ENCODE measurements at places on chromosomes 3 and 15. TPM values are rescaled to one million over a fixed set of nuclear protein-coding genes. Genes with fewer than 3 reads are reported as not detected.

SPATA12 gene
- not detected for total RNA-seq

WWTR1 gene
- 0.27 TPM for total RNA-seq

CNTN4 gene
- total RNA-seq = not detected

ZNF385D gene
- total RNA-seq = not detected

HDAC11 gene
- 2.3 TPM for total RNA-seq

RAB8B gene
- 115 TPM for total RNA-seq

PCOLCE2 gene
- total RNA-seq = not detected

MYLK gene
- total RNA-seq = 0.15 TPM

DNA sequence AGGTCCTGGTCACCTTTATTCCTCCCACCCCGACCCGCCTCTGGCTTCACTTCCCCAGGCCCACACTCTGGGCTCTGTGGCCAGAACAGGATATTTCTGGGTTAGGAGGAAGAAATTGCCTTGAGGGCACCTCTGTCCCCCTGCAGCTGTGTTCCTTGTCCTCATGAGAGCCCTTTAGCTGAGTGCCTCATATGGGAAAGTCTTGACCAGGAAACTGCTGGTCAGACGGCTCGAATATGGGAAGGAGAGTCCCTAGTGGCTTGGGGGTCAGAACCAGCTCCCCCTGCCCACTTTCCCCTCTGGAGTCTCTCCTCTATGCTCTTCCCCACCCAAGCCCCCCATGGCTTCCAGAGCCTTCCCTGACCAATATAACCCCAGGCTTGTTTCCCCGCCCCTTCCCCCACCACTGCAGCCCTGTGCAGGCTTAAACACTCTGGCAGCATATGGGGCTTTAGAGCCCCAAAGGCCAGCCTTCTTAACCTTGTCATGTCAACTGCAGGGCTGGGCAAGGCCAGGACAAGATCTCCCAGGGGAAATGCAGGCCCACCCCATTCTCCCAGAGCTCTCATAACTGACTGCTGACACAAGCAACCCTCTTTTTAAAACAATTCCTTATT lies 36.4 kb downstream of the SEC22C start:
- no peak for DNase-seq
- no peaks in the 10 kb centered on the region for H3K4me1 ChIP-seq
- no peaks in the 10 kb centered on the region for H3K27me3 ChIP-seq
- no peak overlapping the region for H3K27ac ChIP-seq
- H3K4me3 ChIP-seq = no peak overlapping the region
- peaks cover 6% of the 10 kb centered on the region for H3K36me3 ChIP-seq

DNA sequence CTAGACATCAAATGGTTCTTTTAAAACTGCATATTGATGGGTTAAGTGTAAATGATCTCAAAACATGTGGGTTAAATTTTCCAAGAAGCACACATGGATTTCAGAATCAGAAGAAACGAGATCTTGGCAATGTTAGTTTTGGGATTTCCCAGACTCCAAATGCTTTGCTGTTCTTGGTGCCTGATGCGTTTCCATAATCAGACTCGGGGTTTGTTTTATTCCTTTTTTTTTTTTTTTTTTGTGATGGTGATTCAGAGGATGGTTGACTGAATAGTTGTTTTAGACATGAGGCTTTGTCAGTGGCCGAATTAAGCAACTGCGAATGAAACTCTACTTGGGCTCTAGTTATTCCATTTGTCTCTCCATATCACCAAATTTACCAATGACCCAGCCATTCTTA lies 52.2 kb upstream of the FAM98B start:
- H3K36me3 ChIP-seq = no peaks in the 10 kb centered on the region
- no peak overlapping the region for H3K4me3 ChIP-seq
- H3K27me3 ChIP-seq = peaks cover 26% of the 10 kb centered on the region
- no peak overlapping the region for H3K27ac ChIP-seq
- H3K4me1 ChIP-seq = no peaks in the 10 kb centered on the region

DNA sequence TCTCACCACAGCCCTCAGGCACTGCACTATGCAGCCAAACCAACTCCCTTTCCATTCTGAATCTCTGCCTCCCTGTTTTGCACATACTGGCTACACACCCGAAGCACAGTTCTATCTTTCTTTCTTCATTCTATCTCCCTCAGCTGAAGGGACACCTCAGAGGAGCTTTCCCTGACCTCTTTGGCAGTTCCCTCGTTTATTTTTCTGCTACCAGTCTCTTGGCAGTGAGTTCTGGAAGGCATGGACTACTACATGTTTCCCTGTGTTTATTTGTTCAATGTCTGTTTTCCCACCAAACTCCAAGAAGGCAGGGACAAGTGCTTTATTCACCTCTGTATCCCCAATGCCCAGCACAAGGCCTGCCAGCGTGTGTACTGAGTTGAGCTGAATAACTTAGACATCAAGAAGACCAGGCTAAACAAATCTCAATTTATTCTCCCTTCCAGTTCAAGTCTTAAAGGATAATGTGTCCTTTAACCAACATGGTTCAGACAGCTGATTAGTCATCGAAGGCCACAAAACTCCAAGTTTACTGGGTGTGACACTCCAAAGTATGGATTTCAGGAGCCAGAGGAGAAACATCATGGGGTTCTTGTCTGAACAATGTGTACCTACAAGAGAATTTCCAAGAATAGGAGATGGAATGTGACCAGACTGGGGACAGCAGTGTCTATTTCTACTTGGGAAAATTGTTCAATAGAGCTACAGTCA lies 260.1 kb upstream of the CTNNB1 start:
- no peaks in the 10 kb centered on the region for H3K36me3 ChIP-seq
- no peak overlapping the region for H3K27ac ChIP-seq
- no peaks in the 10 kb centered on the region for H3K4me1 ChIP-seq
- H3K4me3 ChIP-seq = no peak overlapping the region
- no peak for DNase-seq
- peaks cover 2% of the 10 kb centered on the region for H3K27me3 ChIP-seq

DNA sequence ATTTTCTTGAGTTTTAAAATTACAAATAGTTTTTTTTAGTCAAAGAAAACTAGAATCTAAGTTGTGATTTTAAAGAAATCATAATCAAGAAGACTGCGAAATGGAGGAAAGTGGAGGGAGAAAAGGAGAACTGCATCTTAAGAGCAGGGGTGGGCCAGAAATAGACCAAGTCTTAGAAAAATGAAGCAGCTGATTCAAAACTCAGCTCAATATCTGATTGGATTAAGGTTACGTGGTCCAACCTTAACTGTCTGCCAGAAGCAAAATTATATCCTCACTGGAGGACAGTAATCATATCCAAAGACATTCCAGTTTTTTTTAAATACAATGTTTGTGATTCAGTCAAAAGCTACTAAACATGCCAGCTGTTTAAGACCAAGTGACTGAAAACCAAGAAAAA lies 41.4 kb downstream of the CHSY1 start:
- H3K4me3 ChIP-seq = no peak overlapping the region
- no peak for DNase-seq
- H3K27me3 ChIP-seq = no peaks in the 10 kb centered on the region
- peaks cover 28% of the 10 kb centered on the region for H3K36me3 ChIP-seq
- H3K27ac ChIP-seq = no peak overlapping the region
- peaks cover 80% of the 10 kb centered on the region for H3K4me1 ChIP-seq

DNA sequence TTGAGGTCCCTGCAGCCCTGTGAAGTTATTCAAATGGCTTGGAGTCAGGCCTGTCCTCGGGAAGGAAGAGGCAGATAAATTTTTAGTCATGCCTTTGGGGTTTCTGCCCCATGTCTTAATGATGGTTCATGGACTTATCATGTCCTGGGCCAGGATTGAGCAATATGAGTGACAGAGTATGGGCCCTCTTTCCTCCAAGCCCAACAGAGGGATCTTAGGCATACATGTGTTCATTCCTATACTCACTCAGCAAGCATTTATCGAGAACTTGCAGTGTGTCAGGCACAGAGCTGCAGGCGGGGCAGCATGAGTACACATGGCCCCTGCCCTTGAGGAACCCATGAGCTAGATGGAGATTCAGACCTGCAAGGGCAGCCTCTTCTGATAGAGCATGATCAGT lies 6.2 kb downstream of the ESYT3 start:
- peaks cover 24% of the 10 kb centered on the region for H3K27me3 ChIP-seq
- no peak overlapping the region for H3K4me3 ChIP-seq
- peaks cover 2% of the 10 kb centered on the region for H3K4me1 ChIP-seq

- H3K27ac ChIP-seq = no peak overlapping the region
- H3K36me3 ChIP-seq = no peaks in the 10 kb centered on the region
- DNase-seq = peak; percentile 3
- no peaks in the 10 kb centered on the region for H3K4me1 ChIP-seq
- peaks cover 4% of the 10 kb centered on the region for H3K27me3 ChIP-seq
Measured at GRCh38 chr15:78208887-78209645, 25.3 kb downstream of the ACSBG1 start.

GRCh38 chr3:42537350-42537749 lies 34.9 kb downstream of the VIPR1 start:
- no peak overlapping the region for H3K4me3 ChIP-seq
- no peak for DNase-seq
- H3K36me3 ChIP-seq = peaks cover 3% of the 10 kb centered on the region
- no peak overlapping the region for H3K27ac ChIP-seq
- peaks cover 32% of the 10 kb centered on the region for H3K4me1 ChIP-seq

- no peak overlapping the region for H3K27ac ChIP-seq
- no peak overlapping the region for H3K4me3 ChIP-seq
Measured at GRCh38 chr3:28122227-28122626, 119.2 kb upstream of the CMC1 start.

GRCh38 chr3:139523718-139524117 lies 15.8 kb downstream of the RBP1 start:
- H3K27ac ChIP-seq = no peak overlapping the region
- H3K4me1 ChIP-seq = no peaks in the 10 kb centered on the region
- no peak for DNase-seq
- no peaks in the 10 kb centered on the region for H3K27me3 ChIP-seq

DNA sequence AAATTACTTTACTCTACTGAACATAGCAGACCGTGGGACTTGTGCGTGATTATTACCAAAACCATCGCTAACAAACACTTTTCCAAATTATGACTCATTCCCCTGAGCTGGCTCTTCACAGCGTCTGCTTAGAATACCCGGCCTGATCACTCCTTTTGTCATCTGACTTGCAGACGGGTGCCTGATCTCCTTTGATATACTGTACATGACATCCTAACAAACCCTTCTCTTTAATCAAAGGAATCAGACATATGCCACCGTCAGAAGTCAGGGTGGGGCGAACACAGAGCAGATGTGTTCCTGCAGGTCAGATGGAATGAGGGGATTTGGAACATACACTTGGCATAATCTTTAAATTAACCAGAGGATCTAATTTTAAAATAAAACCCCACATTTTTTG lies 48.5 kb upstream of the SH3GL3 start:
- no peak overlapping the region for H3K4me3 ChIP-seq
- no peaks in the 10 kb centered on the region for H3K36me3 ChIP-seq
- H3K27ac ChIP-seq = no peak overlapping the region

GRCh38 chr3:154089421-154090420 lies 31.5 kb upstream of the ARHGEF26 start:
- no peak overlapping the region for H3K27ac ChIP-seq
- H3K36me3 ChIP-seq = no peaks in the 10 kb centered on the region
- H3K27me3 ChIP-seq = peaks cover 4% of the 10 kb centered on the region
- H3K4me1 ChIP-seq = no peaks in the 10 kb centered on the region
- DNase-seq = no peak

GRCh38 chr3:10992017-10992942 lies at the start of gene SLC6A1:
Gene SLC6A1, plus strand, starts transcription at chr3:10992748. Its CDS starts 24,464 bp downstream, at chr3:11017212.
- peak within 1 kb of the TSS; percentile 22 for H3K27ac ChIP-seq
- peaks cover 7% of the 10 kb centered on the region for H3K4me1 ChIP-seq
- no peak for DNase-seq

- no peaks in the 10 kb centered on the region for H3K4me1 ChIP-seq
- no peak overlapping the region for H3K27ac ChIP-seq
- no peak for DNase-seq
- no peak overlapping the region for H3K4me3 ChIP-seq
- no peaks in the 10 kb centered on the region for H3K36me3 ChIP-seq
- peaks cover 12% of the 10 kb centered on the region for H3K27me3 ChIP-seq
Measured at GRCh38 chr3:15476378-15476777, 45.1 kb downstream of the COLQ start.

GRCh38 chr3:76930712-76931111 lies 109.2 kb upstream of the ROBO2 start:
- no peaks in the 10 kb centered on the region for H3K36me3 ChIP-seq
- H3K4me1 ChIP-seq = no peaks in the 10 kb centered on the region
- no peak overlapping the region for H3K27ac ChIP-seq
- no peak for DNase-seq
- H3K4me3 ChIP-seq = no peak overlapping the region

- peaks cover 6% of the 10 kb centered on the region for H3K27me3 ChIP-seq
- peaks cover 2% of the 10 kb centered on the region for H3K4me1 ChIP-seq
- H3K27ac ChIP-seq = no peak overlapping the region
- no peak for DNase-seq
- no peaks in the 10 kb centered on the region for H3K36me3 ChIP-seq
- H3K4me3 ChIP-seq = no peak overlapping the region
Measured at GRCh38 chr15:70561885-70562284, 201.5 kb downstream of the UACA start.

GRCh38 chr3:43659250-43659880 lies 31.4 kb upstream of the ABHD5 start:
- no peaks in the 10 kb centered on the region for H3K36me3 ChIP-seq
- H3K27me3 ChIP-seq = peaks cover 19% of the 10 kb centered on the region
- H3K27ac ChIP-seq = no peak overlapping the region
- H3K4me3 ChIP-seq = no peak overlapping the region

DNA sequence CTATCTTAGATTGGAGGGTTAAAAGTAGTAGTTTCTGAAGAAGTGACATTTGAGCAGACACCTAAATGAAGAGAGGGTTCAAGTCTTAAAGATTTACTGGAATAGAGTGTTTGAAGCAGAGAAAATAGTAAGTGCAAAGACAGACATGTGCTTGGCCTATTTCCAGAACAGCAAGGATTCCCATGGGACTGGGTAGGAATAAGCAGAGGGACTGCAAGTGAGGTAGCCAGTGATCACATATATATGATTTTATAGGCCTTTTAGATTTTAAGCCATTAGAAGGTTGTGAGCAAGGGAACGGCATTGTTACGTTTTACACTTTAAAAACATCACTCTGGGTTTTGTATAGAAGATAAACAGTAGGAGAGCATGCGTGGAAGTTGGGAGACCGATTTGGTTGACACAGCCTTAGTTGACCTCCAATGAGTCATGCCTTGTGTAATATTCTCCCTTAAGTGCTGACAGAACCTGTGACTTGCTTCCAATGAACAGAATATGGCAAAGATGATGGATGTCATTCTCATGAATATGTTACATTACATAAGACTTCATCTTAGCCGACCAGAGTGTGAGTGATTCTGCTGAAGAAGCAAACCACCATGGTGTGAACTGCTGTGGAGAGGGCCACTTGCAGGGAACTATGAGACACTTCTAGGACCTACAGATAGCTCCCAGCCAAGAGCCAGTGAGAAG lies 37.1 kb upstream of the SLC4A7 start:
- no peaks in the 10 kb centered on the region for H3K27me3 ChIP-seq
- H3K36me3 ChIP-seq = no peaks in the 10 kb centered on the region
- DNase-seq = no peak
- H3K27ac ChIP-seq = no peak overlapping the region
- H3K4me1 ChIP-seq = no peaks in the 10 kb centered on the region

DNA sequence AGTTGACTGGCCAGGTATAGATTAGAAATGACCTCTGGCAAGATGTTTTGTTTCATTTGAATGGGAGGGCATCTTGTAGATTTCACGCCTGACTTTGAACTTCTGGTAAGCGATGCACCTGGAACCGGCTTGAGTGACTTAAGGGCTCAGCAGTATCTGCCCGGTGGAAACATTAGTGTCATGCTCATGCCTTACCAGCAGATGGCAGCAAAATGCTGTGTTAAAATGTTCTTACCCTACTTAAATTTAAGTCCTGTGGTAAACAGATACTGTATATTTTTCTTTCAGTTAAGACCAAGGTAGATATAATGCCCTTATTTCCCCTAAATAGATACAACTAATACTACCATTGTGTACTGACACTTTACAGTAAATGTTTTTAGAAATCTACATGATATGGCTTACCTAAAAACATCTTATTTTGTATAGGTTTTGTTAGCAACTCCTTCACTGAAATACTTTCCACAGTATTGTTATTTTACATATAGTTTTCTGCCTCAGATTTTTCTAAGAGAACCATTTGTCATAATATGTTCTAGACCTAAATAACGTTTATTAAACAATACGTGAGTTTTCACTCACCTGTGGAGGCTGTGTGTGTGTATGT lies 25.5 kb downstream of the ASB7 start:
- peaks cover 7% of the 10 kb centered on the region for H3K4me1 ChIP-seq
- no peak overlapping the region for H3K4me3 ChIP-seq
